Trophoblast cell (in vitro differentiated cells and primary cell): ENCODE measurements at places on chromosomes 4 and X.

GRCh38 chr4:692771-693554 is 4.0 kb upstream of the SLC49A3 start:
- DNase-seq: peak; percentile 90

DNA sequence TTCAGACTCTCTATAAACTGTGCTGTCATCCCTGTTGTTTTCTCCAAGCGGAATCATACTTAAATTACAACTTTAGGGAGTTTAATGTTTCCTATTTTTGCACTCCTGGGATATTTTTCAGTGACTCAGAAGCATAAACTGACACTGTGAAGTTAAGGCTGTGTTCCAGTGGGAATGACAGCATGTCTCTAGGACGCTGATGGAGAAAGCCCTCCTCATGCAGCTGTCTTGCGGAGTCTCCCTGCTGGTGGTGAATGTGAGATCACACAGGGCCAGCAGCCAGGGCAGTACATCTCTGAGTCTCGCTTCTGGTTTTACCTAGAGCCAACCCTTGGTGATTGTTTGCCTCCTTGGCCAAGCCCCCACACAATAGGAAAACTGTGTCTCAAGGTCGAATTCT is 53.3 kb downstream of the NFKB1 start:
- peak; percentile 65 for DNase-seq

- no peak for DNase-seq
These were observed 219.9 kb upstream of the PACRGL start for GRCh38 chr4:20480165-20480947.

DNA sequence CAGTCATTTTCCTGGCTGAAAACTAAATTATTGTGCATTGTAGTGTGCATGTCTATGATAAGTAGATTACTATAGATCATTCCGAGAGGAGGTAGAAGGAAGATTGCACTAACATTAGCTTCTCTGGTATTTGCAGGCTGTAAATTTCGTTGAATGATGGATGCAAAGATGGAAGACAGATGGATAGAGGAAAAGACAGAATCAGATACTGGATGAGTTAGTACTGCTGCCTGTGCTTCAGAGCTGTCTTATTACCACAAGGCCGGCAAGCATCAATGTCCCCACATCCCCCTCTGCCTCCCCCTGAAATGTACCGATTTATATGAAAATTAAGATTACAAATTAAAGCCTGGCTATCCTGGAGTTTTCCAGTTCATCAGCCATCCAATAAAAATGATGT is 17.7 kb downstream of the NAA11 start:
- DNase-seq: no peak

- DNase-seq: no peak
These were observed 42.6 kb downstream of the RGS12 start for GRCh38 chr4:3335385-3335784.

- DNase-seq: no peak
These were observed 93.6 kb upstream of the RASGEF1B start for GRCh38 chr4:81565142-81565870.

GRCh38 chr4:153148791-153149190 is 55.5 kb upstream of the TRIM2 start:
- no peak for DNase-seq

DNA sequence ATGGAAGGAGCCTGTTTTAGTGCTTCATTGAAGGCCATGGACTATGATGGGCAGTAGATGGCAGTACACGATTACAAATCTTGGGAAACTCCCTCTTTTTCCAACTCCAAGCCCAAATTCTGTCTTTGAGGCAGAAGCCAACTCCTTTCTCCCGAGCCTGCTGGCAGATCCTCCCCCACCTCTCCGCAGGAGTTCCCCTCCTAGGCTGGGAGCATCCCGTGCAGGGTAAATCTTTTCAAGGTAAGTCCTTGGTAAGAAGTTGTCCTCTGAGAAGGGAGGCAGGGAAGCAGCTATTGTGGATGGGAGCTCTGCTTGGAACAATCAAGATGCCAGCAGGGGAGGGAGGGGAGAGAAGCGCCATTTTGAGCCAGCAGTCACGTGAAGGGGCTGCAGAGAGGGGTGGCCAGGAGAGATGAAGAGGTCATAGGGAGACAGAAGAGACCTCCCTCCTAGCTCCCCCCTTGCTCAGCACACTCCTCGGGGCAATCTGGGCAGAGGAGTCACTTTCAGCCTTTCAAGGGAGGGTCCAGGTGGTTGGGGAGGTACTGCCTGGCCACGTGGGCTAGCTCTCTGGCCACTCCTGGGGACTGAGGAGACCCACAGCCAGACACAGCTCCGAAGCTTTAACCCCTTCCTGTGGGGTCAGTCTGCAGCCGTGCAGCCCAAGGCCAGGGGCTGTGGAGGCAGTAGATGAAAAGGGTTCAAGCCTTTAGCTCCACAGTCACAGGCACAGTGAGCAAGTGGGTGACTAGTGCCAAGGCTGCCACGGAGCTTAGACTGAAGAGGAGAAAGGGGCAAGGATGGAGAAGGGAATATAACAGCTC is 9.6 kb downstream of the CC2D2A start:
- DNase-seq: peak; percentile 86

DNA sequence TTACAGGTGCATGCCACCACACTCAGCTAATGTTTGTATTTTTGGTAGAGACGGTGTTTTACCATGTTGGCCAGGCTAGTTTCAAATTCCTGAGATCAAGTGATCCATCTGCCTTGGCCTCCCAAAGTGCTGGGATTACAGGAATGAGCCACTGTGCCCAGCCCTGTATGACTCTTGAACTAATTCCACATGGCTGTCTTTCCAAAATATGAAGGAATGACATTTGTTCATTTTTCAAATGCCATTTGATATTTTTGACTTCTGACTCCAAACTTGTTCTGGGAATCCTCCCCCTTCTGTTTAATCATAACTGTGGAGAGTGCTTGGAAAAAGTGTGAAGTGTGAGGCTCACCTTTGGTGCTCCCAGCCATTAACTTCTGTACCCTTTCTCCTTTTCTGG is 119.2 kb downstream of the NHS start:
- peak; percentile 67 for DNase-seq

- DNase-seq: no peak
These were observed 14.8 kb downstream of the CYTL1 start for GRCh38 chr4:5004496-5004895.
